ENCODE measurements at places on chromosomes 6 and 20. TPM values are rescaled to one million over a fixed set of nuclear protein-coding genes. Genes with fewer than 3 reads are reported as not detected.
A peak's percentile ranks its signal among the peaks of the same experiment; 100 is the strongest.

MCHR2 gene
- 4.1 TPM for total RNA-seq

ANKEF1 gene
- 2.7 TPM for total RNA-seq

VSTM2L gene
- 39.6 TPM for total RNA-seq

DYNLT2 gene
- 2.8 TPM for total RNA-seq

BTNL2 gene
- not detected for total RNA-seq

LY6G6D gene
- total RNA-seq = not detected

GRCh38 chr6:70131528-70131927, 171.4 kb downstream of the COL9A1 start:
- no peak for DNase-seq

DNA sequence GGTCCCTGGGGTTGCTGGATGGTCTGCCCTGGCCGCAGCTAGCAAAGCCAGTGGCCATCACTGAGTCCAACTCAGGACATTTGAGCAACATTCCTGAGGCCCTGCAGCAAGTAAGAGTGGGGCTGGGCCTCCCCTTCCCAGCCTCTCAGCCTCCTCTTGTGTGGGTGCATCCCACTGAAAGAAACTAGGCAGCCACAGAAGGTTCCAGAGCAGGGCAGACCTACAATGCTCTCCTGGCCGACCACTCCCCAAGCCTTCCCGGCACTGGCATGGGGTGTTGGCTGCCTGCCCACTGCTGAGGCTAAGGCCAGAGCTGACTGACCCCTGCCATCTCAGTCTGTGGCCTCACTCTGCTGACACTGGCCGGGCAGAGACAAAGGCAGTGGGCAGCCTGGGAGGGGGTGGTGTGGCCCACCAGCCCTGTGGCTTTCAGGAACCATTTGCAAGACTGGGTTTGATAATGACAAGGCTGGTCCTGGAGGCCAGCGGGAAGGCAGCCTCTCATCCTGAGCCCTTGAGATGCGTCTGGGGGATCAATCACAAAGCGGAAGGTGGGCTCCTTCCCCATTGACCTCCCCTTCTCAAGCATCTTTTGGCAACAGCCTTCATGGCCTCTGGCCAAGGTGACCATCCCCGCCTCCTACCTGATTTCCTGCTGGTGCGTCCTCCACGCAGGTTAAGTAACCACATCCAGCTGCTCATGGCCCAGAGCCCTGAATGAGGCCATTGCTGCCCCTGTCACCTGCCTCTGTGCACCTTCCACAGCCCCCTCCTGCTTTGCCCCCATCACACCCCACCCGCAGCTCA, 9.6 kb downstream of the DLGAP4 start:
- DNase-seq = no peak

DNA sequence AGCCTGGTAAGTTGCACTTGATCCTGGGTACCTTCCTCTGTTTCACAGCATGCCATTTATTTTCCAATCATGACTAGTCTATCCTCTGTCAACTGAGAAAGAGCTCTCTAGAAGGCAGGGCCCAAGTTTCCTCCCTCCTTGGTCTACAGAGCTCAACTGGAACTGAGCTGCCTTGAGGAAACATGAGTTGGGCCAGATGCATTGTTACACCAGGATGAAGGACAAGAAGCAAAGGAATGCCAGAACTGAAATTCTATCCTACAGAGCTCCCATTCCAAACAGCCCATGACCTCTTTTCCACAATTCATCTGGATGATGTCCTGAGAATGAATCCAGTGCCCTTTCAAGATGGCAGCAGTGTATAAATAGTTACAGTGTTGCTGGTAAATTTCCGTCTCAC, 66.7 kb upstream of the E2F3 start:
- DNase-seq = no peak

DNA sequence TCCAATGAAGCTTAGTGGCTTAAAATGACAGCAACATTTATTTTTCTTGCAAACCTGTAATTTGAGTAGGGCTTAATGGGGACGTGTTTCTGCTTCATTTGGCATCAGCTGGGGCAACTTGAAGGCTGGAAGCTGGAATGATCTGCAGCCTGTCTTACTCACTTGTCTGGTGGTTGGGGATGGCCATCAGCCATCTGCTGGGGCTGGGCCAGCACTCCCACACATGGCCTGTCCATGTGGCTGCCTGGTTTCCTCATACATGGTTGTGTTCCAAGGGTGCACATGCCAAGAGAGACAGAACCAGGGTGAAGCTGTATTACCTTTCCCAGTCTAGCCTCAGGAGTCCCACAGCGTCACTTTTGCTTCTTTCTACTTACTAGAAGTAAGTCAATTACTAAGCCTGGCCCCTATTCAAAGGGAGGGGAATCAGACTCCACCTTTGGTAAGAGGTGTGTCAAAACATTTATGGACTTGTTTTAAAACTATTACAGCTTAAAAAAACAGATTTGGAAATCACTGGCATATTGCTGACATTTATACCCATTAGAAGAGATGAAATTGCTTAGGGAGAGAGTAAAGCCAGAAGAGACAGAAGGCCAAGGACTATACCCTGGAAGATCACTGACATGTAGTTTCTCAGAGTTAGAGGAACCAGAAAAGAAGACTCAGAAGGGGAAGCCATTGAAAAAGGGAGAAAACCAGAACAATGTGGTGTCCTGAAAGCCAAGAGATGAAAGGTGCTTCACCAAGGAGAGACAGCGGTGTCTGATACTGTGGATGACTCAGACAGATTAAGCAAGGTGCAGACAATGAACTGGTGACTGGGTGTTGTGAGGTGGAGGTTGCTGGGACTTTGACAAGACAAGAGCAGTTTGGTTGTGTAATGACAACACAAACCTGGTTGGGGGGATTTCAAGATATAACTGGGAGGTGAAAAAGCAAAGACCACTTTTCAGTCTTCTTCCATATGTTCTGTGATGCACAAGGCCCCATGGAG, 345.2 kb downstream of the GJA1 start:
- peak; percentile 34 for DNase-seq

DNA sequence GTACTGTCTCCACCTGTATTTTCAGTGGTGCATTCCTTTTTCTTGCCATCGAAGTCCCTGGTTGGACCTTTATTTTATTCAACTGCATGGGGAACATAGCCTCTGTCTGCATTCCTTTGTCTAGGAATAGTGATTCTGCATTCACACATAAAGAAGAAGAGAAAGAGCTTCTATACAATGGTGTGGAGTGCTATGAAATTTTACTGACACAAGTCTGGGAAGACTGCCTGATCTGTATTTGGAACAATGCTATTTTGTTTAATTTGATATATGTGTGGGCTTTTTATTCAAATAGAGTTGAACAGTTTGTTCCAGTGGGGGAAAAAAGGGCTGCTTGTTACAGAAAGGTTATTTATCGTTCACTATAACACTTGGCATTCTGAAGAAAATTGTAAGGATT, 375.7 kb upstream of the POU3F2 start:
- DNase-seq = no peak
